SJSA1 (cell line): ENCODE measurements at places on chromosomes 16 and 17. TPM values are rescaled to one million over a fixed set of nuclear protein-coding genes. Genes with fewer than 3 reads are reported as not detected.

HEXIM2 gene
- 8.0 and 10.0 TPM in 2 replicates for total RNA-seq

PPM1E gene
- total RNA-seq, result 0.31 and 0.45 TPM in 2 replicates

FOXN1 gene
- total RNA-seq, result not detected in 2 replicates

OR1A1 gene
- not detected in 2 replicates for total RNA-seq

TMED6 gene
- 0.21 TPM in 1 of 2 replicates, not detected in the other for total RNA-seq

ALOX12 gene
- not detected in 2 replicates for total RNA-seq
